ENCODE measurements at places on chromosomes 4 and X. TPM values are rescaled to one million over a fixed set of nuclear protein-coding genes. Genes with fewer than 3 reads are reported as not detected.

DNA sequence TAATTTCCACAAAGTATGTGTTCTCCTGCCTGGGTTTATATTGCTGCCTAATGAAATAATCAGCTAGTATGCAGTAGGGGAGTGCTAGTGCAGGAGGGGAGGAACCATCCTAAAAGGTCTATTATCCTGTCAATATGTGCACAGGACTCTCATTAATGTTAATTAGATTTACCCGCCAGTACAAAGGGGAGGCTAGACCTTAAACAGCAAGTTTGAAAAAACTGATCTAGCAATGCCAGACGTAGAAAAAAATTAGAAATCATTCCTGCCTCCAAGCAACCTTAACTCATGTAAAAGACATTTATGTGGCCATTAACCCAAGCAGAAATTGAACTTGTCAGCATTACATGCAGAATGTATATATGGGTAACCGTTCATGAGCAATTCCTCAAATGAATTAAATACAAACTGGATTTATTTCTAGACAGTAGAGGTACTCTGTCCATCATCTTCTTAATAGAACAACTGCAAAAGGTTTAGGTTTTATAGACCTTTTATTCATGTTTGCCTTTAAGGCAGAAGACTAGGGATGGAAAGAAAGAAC, 294.3 kb upstream of the TENM3 start:
- no peak for DNase-seq

DNA sequence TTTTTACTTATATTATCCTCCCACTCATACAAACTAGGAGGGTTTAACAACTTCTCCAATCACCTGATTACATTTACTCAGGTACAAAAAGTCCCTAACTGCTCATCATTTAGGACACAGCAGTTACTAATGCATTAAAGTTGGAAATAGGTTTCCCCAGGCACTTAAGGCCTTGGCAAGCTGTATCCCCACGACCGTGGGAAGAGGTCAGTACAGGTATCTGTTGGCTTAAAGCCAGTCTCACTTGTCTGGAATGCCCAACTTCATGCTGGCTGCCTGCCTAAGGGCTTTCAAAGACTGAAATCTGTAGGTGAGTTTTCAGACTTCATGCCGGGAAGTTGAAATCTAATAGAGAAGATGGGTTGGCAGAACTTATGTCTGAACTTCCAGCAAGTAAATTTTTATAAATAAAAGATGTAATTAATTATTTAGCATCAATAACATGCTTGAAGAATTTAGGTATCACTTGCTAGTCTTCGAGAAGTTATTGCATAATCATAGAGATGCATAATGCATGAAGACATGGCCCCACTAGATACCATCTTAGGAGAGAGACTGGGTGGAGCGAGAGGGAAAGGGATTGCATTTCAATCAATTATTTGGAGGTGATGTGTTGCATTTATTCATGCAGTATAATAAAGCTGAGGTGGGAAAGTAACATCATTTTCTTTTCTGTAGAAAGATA, 54.2 kb downstream of the SCD5 start:
- DNase-seq = no peak

GRCh38 chrX:46263494-46263893, 281.7 kb downstream of the ZNF674 start:
- no peak for DNase-seq

DNA sequence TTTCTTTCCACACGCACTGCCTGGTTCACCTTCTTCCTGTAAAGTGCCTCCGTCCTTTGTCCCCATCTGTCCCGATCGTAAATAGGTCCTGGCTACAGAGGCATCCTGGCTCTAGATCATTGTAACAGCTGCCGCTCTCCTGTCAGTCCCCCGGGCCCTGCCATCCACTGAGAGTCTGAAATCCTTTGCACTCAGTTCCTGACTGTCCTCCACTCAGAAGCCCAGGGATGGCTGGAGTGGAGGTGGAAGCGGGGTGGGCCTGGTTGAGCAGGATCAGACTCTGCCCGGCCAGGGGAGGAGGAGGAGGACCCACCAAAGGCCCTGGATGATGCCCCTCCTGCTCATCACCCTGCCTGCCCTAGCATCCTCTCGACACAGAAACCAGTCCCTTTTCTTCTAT, 29.8 kb downstream of the PIGG start:
- no peak for DNase-seq

DNA sequence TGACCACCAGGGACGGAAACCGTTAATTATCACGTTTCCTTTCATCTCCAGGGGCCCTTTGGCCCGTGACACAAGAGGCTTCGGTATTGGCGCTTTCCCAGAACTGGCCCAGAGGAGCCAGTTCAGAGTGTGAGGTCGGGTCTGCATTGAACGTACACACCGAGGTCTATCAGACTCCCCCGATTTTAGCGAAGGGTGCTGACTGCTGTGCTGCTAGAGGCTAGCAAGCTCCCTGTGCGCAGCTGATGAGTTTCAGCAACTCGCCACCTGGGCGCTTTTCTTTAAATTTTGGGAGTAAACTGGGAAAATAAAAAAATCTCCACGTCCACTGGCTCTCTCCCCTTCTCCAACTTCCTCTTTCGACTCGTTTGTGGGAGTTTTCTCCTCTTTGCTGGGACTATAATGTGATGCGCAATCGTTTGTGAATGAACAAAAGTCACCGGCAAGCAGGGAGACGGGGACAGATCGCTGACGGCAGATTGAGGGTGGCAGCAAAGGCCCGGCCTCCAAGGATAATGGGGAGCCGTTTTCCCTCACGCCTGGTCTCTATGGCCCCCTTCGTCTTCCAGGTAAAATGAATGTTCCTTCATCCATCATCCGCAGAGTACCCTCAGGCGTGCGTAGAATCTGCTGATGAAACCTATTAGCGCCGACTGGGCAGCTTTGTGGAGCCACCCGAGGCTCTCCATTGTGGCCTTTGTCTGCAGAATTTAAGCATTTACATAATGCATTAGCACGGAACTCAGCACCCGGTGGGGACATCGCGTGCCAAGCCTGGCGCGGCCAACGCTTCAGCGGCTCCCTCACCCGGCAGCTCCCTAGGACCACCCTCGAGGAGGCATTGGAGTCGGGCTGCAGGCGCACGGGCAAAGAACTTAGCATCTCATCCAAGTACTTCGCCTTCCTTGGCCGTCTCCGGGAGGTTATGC, 1.6 kb upstream of the LRAT start:
- DNase-seq = no peak

DNA sequence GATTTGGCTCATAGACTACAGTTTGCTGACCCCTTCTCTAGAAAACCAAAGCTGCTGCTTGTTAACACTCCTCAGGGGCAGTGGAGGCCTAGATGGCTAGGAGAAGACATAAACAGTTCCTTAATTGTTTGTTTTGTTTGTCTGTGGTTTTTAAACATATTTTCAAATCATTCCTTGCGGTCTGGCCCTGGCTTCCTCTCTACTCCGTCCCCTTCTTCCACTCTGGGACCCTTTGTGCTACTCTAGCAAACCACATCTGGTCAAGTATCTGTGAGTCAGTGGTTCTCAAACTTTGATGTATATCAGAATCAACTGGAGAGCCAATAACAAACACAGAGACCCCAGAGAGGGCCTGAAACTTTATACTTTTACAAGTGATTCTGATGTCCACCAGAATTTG, 36.1 kb downstream of the FRMPD4 start:
- no peak for DNase-seq

- no peak for DNase-seq
These were observed 173.0 kb upstream of the TET2 start for GRCh38 chr4:104973708-104974107.

DNA sequence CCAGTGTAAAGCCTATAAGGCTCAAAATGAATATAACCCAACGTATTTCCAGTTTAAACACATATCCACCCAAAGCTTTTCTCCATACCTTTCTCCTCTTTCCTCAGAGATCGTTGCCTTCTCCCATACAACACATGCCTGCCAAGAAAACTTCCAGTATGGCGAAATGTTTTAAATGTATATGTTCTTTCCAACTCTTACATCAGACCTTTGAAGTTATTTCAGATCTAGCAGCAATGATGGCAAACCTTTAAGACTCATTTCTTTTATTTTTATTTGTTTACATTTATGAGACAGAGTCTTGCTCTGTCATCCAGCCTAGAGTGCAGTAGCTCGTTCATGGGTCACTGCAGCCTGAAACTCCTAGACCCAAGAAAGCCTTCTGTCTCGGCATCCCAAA, 265.4 kb downstream of the BMPR1B start:
- DNase-seq = no peak

GRCh38 chr4:53196882-53197771, 168.7 kb downstream of the SCFD2 start:
- peak; percentile 65 for DNase-seq

DNA sequence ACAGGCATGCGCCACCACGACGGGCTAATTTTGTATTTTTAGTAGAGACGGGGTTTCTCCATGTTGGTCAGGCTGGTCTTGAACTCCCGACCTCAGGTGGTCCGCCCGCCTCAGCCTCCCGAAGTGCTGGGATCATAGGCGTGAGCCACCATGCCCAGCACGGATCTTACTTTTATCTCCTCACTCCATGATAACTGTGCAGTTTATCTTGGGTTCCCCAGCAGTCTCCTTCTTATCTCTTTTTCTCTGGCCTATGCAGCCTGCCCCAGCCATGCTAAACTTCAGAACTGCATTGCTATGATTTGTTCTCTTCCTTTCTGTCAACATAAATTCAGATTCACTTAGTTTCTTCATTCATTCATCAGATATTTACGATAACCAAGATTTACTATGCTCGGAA, 22.4 kb downstream of the PAGE1 start:
- DNase-seq = no peak

DNA sequence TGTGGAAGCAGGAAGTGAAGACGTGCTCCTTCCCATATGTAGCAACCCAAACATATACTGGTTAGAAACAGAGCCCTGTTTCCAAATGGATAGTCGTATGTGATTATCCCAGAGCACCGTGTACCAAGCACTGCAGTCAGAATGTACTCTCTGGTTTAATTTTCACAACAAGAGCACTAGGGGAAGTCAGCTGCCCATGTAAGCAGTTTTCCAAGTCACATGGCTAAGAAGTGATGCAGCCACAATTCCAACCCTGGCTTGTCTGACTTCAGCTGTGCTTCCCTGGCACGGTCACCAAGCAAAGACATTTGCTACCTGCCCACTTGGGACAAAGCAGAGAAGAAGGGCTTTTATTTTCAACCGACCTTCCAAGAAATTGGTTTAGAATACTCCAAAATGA, 28.2 kb upstream of the CEP135 start:
- DNase-seq = no peak

DNA sequence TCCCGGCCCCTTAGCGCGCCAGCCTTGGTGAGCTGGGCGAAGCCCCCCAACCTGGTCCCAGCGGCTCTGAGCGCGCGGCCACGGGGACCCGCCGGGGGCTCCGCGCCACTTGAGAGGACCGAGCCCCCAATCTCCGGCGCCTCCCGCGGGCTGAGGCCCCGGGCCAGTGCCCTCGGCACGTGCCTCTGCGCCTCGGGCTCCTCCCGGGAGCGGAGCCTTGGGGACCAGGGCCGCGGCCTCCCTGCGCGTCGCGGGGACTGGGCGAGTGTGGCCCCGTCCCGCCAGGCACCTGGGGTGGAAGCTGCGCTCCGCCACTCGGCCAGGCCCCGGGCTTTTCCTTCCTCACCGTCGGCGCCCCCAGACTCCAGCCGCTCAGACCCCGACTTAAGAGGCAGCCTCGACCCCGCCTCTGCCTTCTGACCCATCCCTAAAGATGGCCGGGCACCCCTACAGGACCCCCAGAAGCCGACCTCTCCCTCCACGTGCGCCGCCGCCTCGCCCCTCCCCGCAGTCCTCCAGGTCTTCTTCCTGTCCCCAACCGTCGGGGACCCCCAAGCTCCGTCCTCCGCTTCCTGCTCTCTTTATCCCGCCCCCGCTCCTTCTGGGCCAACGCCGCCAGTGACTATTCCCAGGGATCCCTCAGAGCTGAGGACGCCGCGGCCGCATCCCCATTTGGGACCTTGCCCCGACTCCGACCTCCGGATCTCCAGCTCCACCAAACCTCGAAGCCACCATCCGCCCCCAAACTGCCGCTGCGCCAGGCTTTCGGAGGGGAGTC, 752 bp downstream of the ERAS start:
- no peak for DNase-seq

DNA sequence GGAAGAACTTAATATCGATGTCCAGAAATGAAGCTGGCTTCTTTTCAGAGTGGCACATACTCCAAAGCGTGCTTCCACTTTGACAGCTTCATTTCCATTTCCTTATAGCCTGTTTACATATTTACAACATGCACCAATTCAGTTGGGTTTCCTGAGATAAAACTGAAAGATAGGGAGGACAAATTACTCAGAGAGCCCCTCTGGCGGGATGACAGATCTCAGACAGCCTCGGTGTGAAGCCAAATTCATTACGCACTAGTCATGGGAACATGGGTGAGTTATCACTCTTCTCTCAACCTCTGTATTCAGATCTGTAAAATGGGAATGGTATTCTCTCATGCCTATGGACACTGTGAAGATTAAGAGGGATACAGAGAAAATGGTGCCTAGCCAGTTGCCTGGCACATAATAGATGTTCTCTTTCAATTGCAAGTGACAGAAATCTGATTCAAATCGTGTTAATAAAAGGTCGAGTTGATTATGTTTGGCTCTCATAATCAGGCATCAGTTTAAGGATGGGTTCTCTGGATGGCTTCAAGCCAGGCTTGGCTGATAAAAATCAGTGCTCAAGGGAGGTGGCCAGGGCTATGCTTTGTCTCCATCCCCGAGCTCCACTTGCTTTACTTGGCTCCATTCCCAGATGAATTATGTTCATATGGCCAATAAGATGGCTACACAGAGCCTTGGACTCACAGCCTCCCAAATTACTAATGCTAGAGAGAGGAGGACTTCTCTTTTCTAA, 132.2 kb upstream of the C1QTNF7 start:
- DNase-seq = no peak

- DNase-seq = peak; percentile 3
These were observed 157.4 kb upstream of the PDE5A start for GRCh38 chr4:119785963-119786362.

DNA sequence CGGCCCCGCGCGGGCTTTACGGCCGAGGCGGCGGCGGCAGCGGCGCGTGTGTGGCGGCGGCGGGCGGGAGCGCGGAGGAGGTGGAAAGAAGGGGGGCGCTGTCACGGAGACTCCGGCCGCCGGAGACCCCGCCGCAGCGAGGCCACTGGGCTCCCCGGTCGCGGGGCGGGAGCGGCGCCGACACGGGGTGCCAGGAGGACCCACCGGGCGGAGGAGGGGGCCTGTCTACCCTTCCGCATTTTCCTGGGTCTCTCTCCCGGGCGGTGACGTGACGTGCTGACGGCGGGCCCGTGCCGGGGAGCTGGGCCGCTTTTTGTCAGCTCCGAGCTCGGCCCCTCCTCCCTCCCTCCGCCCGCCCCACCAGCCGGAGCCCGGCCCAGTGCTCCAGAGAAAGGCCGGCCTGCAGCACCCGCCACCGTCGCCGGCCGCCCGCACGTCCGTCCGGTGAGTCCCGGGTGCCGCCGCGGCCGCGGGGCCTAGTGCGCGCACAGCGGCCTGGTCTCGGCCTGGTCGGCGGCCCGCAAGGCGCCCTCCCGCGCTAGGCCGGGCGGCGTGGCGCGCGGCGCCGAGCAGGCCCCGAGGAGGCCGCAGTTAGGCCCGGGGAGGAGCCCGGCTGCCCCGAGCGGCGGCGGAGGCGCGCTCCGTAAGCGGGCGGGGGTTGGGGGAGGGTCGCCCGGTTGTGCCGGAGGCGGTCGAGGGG, at the start of gene ZFX:
Gene ZFX, plus strand, starts transcription at position 379 of the 700 bp plus-strand sequence. CDS start 23,014 bp downstream, outside the sequence.
- peak; percentile 9 for DNase-seq

GRCh38 chrX:45324941-45325340, 124.3 kb upstream of the DIPK2B start:
- no peak for DNase-seq

The MGAT4D gene
- polyA plus RNA-seq = not detected

The GPR50 gene
- polyA plus RNA-seq = not detected

The FGD1 gene
- polyA plus RNA-seq = 0.36 TPM

The DMD gene
- 15.4 TPM for polyA plus RNA-seq

The SSX3 gene
- not detected for polyA plus RNA-seq

The PAGE2B gene
- 0.37 TPM for polyA plus RNA-seq

The UGT2B11 gene
- 1.4 TPM for polyA plus RNA-seq
